ENCODE measurements at places on chromosomes 12 and 14.

- no peak for DNase-seq
Observed at GRCh38 chr12:40969796-40970195, 218.3 kb upstream of the PDZRN4 start.

GRCh38 chr12:76866726-76867125, 12.1 kb downstream of the CSRP2 start:
- no peak for DNase-seq

DNA sequence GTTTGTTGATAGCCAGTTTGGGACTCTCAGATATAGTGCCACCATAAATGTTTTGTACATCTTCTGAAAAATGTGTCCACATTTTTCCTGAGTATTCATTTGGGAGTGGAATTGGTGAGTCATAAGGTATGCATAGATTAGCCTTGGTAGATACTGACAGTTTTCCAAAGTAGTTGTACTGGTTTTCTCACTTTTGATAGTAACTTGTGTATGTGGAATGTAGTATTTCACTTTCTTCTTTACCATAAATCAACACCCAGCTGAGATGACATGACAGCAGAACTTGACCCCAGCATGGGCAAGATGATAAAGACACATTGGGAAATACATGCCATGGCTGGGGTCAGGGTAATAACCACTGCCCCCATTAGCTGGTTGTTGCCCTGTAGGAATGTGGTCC, 5.4 kb downstream of the FBXW8 start:
- DNase-seq: no peak

DNA sequence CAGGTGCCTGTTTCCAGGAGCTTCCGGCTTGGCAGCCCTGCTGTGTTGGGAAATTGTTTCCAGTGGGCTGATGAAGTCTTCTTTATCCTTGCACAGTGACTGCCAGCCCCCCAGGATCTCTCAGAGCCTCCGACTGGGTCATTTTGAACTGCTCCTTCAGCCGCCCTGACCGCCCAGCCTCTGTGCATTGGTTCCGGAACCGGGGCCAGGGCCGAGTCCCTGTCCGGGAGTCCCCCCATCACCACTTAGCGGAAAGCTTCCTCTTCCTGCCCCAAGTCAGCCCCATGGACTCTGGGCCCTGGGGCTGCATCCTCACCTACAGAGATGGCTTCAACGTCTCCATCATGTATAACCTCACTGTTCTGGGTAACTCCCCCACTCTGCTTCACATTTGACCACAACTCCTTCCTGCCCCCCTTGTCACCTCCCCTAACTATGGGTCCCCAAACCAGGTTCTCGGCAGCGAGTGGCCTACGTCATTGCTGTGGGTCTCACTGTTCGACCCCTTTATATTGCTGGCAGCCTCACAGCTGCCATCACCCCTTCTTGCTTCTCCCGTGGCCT, 2.3 kb downstream of the LAG3 start:
- DNase-seq: no peak

GRCh38 chr12:54368025-54368708, 3.9 kb upstream of the GPR84 start:
- no peak for DNase-seq

DNA sequence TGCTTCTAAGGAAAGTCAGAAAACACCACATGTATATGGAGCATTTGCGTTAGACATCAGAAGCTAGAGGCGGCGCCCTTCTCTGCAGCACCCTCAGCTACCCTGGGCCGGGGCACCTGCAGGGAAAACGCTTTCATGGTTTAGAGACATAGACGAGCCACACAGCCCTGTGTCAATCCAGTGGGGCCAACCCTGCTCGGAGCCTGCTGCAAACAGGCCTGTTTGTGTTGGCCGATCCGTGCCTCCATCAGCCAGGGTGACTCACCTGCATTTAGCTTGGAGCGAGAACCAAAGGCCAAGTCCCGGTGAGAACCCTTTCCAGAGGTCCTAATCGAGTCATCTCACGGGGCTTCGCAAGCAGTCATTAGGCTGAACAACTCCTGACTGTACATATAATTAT, 19.5 kb upstream of the FZD10 start:
- DNase-seq: no peak

GRCh38 chr12:111174961-111175345, 193.9 kb downstream of the PHETA1 start:
- no peak for DNase-seq

GRCh38 chr12:111066744-111067437, 146.5 kb upstream of the MYL2 start:
- DNase-seq: no peak

DNA sequence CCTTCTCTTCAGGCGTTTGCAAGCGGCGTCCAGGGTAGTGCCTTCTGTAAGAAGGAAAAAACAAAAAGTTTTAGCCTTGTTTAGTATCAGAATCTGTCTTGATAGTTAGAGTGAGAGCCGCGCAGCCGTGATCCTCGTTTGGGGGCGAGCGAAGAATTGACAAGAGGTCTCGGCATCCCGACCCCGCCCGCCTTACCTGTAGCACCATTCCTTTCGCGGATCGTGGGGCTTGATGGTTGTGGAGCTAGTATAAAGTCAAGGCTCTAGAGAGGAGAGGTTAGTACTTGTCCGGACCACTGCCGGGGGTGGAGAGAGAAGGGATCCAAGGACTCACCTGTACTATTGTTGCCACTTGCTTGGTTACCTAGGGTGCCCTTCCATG, 494 bp downstream of the TMTC3 start:
- no peak for DNase-seq

DNA sequence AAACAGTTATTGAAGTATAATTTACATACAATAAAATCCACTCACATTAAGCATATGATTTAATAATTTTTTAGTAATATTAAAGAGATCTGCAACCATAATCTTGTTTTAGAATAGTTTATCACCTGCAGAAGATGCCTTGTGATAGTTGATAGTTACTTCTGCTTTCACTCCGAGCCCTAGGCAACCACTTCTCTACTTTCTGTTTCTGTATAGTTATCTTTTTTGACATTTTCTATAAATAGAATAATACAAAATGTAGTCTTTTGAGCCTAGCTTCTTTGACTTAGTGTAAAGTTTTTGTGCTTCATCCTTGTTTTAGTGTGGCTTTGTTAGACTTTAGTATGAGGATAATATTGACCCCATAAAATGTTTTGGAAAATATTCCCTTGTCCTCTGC, 111.0 kb downstream of the MNAT1 start:
- no peak for DNase-seq

DNA sequence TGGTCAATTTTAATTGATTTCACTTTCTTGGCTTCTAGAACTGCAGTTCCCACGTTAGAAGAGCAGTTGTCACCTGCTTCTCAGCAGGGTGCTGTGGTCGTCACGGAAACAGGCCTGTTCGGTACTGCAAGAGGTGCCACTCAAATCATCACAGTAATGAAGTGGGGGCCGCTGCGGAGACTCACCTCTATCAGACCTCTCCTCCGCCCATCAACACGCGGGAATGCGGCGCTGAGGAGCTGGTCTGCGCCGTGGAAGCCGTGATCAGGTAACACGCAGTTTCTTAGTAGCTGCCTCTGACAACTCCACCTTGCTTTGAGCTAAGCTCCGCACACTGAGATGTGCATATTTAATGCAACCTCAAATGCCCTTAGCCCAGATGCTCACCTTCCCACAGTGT, 107.2 kb downstream of the UNC79 start:
- DNase-seq: no peak

DNA sequence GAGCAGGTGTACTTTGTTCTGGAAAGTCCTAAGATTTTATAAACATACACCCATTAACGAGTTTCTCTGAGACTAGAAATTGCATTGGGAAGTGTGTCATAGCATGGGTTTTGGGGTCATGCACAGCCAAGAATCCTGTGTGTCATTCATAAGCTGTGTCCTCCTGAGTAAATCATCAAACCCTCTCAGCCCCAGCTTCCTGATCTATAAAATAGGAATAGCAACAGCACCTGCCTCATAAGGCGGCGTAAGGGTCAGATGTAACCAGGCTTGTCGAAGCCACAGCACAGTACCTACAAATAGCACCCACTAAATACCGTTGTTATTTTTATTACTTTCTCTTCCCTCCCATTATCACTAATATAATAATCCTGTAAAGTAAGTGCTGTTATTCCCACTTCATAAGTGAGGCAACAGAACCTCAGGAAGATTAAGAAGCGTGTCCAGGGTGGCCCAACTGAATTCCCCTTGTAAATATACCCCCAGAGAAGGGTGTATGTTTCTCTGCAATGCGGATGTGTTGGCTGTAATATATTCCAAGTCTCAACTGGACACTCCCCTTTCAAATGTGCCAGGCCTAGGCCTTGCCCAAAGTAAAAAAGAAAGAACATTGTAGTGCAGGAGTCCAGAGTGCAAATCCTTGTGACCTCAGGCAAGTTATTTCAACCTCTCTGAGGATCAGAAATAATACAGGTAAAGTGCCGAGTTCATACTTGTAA, 188.3 kb upstream of the BCL2L14 start:
- peak; percentile 50 for DNase-seq

GRCh38 chr14:90796329-90796728, 19.9 kb downstream of the TTC7B start:
- DNase-seq: no peak

DNA sequence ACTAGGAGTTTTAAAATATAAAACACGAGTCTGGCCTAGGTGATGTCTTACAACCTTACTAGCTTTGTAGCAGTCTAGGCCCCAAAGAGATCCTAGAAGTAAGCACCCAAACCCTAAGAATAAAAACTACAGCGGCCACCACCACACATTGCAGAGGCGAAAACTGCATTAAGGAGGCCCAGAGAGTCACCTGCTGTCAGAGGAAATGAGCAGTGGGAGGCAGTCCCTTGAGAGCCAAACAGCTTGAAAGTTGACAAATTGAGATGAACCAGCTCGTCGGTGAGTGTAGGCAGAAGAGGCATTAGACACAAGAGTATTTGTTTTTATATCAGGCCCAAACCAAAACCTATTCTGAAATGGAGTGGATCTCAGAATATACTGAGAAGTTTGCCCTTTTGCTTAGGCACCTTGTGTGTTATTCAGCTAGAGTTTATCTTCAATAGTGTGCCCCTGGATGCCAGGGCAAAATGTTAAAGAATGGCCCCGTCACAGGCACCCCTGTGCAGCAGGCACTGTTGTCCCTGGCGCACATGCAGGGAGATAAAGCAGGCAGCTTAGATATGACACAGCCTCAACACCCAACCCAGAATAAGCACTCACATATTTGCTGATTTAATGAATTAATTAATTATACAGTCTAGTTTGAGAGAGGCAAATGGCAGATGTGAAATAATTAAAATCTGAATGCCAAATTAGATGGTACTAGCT, 56.7 kb downstream of the TTC7B start:
- DNase-seq: no peak

DNA sequence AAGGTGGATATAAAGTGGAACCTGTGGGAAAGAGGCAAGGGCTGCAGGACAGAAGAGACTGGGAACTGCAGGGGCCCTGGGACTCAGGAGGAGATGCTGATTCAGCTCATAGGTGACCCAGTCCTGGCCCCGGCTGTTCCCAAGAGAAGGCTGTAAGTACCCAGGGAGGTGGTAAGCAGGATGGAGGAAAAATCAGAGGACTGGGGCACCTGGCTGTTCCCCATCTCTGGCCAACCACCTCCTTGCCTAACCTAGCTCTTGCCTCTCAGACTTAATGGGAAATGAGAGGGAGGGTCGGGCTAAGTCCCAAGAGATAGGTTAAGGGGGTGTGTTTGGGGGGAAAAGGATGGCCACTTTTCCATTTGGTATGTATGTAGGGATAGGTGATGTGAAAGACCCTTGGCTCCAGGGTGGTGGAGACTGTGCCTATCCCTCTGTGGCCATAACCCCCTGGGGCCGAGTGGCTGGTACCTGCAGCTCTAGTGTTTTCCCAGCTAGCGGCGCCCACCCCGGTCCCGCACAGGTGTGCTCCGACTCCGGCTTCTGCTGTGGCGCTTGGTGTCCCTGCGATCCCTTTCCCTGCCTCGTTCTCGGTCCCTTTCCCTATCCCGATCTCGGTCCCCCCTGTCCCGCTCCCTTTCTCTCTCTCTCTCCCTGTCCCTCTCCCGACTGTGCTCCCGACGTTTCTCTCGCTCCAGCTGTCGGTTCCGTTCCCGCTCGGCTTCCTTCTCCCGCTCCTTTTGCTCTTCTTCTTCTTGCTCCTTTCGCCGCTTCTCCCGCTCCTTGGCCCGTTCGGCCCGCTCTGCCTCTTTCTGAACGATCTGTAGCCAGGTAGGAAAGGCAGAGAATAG, 1.6 kb upstream of the CDH24 start:
- DNase-seq: no peak

Measured in kidney capillary endothelial cell (primary cell).